Spleen (tissue), 13 donors: ENCODE measurements at places on chromosomes 3 and 15. TPM values are rescaled to one million over a fixed set of nuclear protein-coding genes. Genes with fewer than 3 reads are reported as not detected.

TRIM71 gene
- total RNA-seq = not detected

C3orf20 gene
- total RNA-seq = 1.1 TPM

ECE2 gene
- total RNA-seq = not detected

TGM5 gene
- not detected for total RNA-seq

MYL3 gene
- 7.3 TPM for total RNA-seq

ASB14 gene
- not detected for total RNA-seq

KBTBD13 gene
- total RNA-seq = not detected

ACSBG1 gene
- 0.16 TPM for total RNA-seq

MYRIP gene
- 17.3 TPM for total RNA-seq

SORD gene
- total RNA-seq = 12.1 TPM

KIF9 gene
- total RNA-seq = 15.8 TPM

GRCh38 chr3:14866627-14867026 is 47.9 kb downstream of the FGD5 start:
- peak; percentile 24 for DNase-seq

GRCh38 chr3:188242436-188243123 is 88.6 kb downstream of the LPP start:
- no peak for DNase-seq

DNA sequence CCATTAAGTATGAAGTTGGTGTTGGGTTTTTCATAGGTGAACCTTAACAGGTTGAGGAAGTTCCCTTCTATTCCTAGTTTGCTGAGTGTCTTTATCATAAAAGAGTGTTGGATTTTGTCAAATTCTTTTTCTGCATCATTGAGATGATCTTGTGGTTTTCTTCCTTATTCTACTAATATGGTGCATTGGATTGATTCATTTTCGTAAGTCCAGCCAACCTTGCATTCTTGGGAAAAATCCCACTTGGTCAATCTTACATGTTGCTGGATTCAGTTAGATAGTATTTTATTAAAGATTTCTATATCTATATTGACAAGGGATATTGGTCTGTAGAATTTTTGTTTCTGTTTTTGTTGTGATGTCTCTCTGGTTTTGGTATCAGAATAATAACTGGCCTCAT is 83.7 kb upstream of the C15orf39 start:
- DNase-seq = no peak

- no peak for DNase-seq
These were observed 35.3 kb upstream of the TUBGCP5 start for GRCh38 chr15:23074684-23075083.

GRCh38 chr3:59908280-59908679 is 858.5 kb upstream of the CFAP20DC start:
- no peak for DNase-seq

- DNase-seq = no peak
These were observed 61.8 kb downstream of the FGD5 start for GRCh38 chr3:14880447-14881106.

- no peak for DNase-seq
These were observed 15.8 kb downstream of the SPCS1 start for GRCh38 chr3:52721730-52722008.

DNA sequence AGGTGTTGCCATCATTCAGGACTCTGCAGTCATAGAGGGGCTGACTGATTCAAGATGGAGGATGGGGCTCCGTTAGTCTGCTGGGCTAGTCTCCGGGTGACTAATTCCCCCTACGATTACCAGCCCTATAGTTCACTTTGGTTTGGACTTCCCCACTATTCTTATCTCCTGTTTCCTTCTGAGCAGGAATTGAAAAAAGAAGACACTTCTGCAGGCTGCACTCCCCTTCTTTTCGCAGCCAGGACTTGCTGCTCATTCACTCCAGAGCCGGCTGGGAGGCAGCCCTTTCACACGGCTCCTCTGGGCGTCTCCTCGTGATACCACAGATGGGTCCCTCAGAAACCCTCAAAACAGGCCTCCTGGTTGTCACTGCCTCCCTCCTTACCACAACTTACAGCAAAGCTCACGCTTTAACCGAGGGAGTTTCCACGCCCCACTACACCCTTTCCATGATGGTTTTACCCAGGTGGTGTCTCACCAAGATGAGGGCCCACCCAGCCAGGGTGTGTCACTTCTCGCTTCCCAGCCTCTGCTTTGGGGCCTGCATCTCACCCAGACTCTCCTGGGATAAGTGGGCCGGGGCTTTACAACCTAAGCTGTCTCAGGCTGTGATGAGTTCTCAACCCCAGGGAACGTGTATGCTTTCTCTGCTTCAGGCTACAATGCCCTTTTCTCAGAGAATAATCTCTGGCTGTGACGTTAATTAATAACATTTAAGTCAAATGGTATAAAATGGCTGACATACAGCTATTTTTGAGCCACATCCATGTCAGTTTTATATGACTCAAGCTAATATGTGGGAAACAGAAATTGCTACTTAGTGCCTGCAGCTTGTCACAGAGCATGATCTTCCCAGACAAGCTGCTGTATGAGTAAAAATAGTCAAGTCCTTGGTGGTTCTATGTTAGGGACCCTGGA is 11.9 kb downstream of the CX3CR1 start:
- DNase-seq = no peak

GRCh38 chr3:136994772-136995516 is 37.2 kb downstream of the IL20RB start:
- no peak for DNase-seq

DNA sequence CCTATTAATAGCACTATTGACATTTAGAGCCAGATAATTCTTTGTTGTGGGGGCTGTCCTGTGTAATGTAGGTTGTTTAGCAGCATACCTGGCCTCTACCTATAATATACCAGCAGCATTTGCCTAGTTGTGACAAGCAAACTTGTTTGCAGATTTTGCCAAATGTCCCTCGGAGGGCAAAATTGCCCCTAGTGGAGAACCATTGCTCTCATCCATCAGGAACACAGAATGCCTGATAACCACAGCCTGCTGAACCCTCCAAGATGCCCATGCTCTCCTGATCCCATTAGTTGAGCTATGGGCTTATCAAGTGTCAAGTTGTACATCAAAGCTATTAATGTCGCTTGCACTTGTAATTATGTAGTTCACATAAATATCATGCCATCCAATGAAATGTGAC is 15.0 kb upstream of the KBTBD8 start:
- no peak for DNase-seq

- peak; percentile 49 for DNase-seq
These were observed 52.8 kb downstream of the DHX30 start for GRCh38 chr3:47855461-47856383.

DNA sequence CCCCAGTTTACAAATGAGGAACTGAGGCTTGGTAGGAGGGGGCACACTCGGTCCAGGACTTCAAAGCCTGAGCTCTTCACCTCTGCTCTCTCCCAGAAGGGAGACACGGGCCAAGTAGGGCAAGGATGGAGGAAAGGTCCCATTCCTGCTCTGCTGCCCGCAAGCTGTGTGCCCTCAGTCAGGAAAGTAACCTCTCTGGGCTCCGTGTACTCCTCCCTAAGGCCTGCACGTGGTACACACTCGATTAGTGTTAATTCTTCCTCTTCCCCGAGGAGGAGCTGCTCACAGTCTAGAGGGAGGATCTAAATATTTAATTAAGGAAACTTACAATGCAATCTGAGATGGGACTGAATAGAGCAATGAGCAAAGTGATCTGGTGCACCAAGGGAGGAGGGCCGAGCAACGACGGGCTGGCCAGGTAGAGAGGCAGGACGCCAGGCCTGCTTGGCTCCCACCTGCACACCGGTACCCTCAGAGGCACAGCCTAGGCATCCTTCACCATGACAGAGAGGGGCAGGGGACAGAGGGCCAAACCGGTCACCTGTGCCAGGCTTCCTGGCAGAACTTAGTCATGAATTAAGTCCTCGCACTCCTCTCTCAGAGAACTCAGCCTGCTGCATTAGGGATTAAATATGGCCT is 47.2 kb upstream of the IQSEC1 start:
- DNase-seq = peak; percentile 46

- DNase-seq = no peak
These were observed 662 bp upstream of the GLCE start for GRCh38 chr15:69159805-69160140.

GRCh38 chr3:71885006-71885405 is 100.1 kb upstream of the PROK2 start:
- no peak for DNase-seq
